ENCODE measurements at places on chromosomes 5 and 9. TPM values are rescaled to one million over a fixed set of nuclear protein-coding genes. Genes with fewer than 3 reads are reported as not detected.

DNA sequence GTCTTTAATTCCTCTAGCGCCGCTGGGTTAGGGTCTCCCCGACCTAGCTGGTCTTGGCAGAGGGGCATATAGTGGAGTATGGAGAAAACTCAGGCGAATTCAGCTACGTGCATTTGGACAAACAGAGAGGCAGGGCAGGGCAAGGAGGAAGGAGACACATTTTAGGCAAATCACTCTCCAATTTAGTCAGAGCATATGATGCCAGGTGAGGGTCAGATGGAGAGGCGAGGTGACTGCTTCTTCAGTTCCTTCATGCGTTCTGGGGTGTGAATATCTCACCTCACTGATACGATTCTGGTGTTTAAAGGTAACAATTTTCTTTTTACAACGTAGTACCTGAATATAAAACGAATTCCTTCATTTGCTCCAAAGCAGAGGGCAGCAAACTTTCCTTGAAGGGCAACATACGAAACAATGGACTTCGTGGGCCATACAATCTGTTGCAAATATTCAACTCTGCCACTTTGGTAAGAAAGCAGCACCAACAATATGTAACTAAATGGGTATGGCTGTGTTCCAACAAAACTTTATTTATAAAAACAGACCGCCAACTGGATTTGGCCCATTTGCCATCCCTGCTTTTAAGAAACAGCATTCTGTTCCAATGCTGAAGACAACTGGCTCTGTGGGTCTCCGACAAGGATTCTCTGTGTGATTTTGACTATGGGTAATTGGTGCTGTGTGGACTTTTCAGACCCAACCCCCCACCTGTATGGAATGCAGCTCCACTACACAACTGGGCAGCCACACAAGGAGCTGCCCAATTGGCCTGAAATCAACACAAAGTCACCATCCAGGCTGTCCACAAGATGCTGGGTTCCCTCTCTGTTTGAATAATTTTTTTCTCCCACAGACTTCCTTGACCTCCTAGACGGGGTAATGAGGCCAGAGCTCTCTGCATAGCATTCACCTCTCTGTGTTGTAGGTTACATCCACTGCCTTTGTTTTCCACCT lies 53.8 kb downstream of the RAPGEF1 start:
- H3K27me3 ChIP-seq = no peaks in the 10 kb centered on the region
- no peak overlapping the region for H3K27ac ChIP-seq
- no peak for DNase-seq
- no peak overlapping the region for H3K4me3 ChIP-seq

- H3K4me1 ChIP-seq = no peaks in the 10 kb centered on the region
- no peaks in the 10 kb centered on the region for H3K36me3 ChIP-seq
- DNase-seq = no peak
- no peak overlapping the region for H3K4me3 ChIP-seq
- no peak overlapping the region for H3K27ac ChIP-seq
These were observed 24.5 kb downstream of the CDC42SE2 start for GRCh38 chr5:131288328-131288727.

DNA sequence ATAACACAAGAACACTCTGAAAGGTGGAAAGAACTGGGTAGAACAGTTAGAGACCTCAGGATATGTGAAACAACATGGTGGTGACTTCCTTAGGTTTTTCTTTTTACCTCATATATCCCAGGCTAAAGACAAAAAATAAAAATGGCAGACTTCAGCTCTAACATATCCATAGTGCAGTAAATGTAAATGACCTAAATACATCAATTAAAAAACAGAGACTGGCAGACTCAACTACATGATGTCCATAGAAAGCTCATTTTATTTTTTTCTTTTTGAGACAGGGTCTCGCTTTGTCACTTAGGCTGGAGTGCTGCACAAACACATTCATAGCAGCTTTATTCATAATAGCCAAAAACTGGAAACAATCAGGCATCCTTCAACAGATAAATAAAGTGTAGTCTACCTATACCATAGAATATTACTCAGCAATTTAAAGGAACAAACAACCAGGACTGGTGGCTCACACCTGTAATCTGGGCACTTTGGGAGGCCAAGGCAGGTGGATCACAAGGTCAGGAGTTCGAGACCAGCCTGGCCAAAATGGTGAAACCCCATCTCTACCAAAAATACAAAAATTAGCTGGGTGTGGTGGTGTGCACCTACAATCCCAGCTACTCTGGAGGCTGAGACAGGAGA lies 4.8 kb downstream of the C5orf15 start:
- no peaks in the 10 kb centered on the region for H3K36me3 ChIP-seq
- H3K27me3 ChIP-seq = no peaks in the 10 kb centered on the region
- H3K4me1 ChIP-seq = peaks cover 23% of the 10 kb centered on the region

DNA sequence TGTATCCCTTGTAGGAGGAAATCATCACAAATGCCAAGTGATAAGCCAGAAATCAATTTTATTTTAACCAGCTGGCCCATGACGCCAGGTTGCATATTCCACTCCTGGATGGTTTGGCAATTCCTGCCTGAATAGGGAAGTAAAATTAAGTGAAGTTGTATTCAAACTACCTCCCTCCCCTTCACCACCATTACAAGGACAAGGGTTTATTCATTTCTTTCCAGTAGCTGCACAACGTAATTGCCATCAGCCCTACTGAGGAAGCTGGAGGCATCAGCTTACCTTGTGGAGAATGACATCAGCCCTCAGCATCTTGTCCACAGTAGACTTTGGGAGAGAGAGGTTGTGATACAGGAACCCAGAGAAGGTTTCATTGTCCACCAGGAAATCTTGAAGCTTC lies 66.6 kb downstream of the ABCA1 start:
- peaks cover 62% of the 10 kb centered on the region for H3K36me3 ChIP-seq
- H3K27me3 ChIP-seq = no peaks in the 10 kb centered on the region
- H3K4me3 ChIP-seq = no peak overlapping the region
- H3K4me1 ChIP-seq = peaks cover 68% of the 10 kb centered on the region
- peak overlapping the region; percentile 57 for H3K27ac ChIP-seq
- DNase-seq = no peak

GPRIN1 gene
- total RNA-seq = 0.61 TPM

DNA sequence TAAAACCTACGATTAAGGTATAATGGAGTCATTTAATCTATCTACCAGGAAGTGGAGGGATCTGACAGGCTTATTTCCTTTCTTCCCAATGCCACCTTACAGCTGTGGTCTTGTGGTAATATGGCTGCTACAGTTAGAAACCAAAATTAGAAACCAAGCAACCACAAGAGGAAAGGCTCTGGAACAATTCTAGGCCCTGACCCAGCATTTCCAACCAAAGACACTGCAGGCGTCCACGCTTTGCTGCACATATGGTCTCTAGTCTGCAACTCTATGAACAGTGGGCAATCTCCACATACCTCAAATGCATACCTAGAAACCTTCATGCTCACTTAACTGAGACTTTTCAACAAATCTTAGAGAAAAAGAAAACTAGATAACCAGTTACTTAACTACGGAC lies 339.1 kb downstream of the NFIB start:
- no peak for DNase-seq
- no peak overlapping the region for H3K27ac ChIP-seq
- H3K36me3 ChIP-seq = no peaks in the 10 kb centered on the region
- peaks cover 4% of the 10 kb centered on the region for H3K4me1 ChIP-seq

DNA sequence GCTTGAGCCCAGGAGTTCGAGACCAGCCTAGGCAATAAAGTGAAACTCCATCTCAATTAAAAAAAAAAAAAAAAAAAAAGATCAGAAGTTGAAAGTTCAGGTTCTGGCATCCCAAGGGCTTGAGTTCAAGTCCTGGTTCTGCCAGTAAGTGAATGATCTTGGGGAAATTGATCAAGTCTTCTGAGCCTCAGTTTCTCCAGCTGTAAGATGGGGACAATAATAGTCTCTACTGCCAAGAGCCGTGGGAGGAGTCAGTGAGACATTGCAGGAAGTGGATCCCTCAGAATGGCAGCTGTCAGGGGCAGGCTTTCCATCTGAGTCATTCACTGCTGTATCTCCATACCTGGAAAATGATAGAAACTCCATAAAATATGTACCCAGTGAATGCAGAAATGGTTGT lies 37.8 kb upstream of the FUBP3 start:
- no peak overlapping the region for H3K27ac ChIP-seq
- no peak overlapping the region for H3K4me3 ChIP-seq
- no peaks in the 10 kb centered on the region for H3K36me3 ChIP-seq
- H3K4me1 ChIP-seq = peaks cover 7% of the 10 kb centered on the region
- DNase-seq = no peak
- no peaks in the 10 kb centered on the region for H3K27me3 ChIP-seq

- no peak overlapping the region for H3K4me3 ChIP-seq
- no peaks in the 10 kb centered on the region for H3K36me3 ChIP-seq
- no peak for DNase-seq
- no peak overlapping the region for H3K27ac ChIP-seq
- no peaks in the 10 kb centered on the region for H3K27me3 ChIP-seq
- H3K4me1 ChIP-seq = no peaks in the 10 kb centered on the region
These were observed 29.2 kb upstream of the MSANTD3 start for GRCh38 chr9:100397529-100398266.

CDKN2B gene
- total RNA-seq = 5.2 TPM

EFNA5 gene
- total RNA-seq = 2.3 TPM

GRCh38 chr9:68708513-68708912 lies 3.5 kb downstream of the PIP5K1B start:
- H3K4me3 ChIP-seq = no peak overlapping the region
- H3K27me3 ChIP-seq = no peaks in the 10 kb centered on the region
- H3K4me1 ChIP-seq = peaks cover 9% of the 10 kb centered on the region
- no peak overlapping the region for H3K27ac ChIP-seq
- H3K36me3 ChIP-seq = no peaks in the 10 kb centered on the region
- DNase-seq = no peak

DNA sequence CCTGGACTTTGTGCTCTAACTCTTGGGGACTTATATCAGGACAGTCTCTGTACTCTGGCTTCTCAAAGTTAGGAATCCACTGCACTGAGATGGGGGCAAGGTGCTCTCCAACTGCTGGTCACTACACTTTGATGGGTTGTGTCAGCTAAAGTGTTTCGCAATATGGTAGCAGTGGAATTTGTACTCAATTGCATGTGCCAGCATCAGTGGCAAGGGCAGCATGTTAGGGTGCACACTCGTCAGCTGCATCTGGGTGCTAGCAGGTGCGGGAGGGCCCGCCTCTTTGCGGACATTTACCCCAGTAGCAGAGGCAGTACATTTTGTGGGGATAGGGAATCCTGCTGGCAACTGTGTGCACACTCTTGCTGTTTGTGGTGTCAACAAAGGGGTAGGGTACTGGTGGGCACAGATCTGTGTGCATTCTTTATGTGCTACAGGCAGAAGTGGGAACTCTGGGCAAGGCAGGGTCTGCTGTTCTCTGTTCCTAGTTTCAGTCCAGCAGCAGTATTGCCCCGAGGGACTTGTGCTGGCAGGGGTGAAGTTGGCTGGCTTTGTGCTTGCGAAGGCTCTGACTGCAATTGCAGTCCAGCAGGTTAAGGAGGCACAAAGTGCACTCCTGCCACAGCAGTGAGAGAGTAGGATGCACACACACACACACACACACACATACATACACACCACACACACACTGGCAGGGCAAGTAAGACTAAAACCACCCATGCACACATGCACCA lies 924.8 kb upstream of the CDH9 start:
- no peak overlapping the region for H3K27ac ChIP-seq
- H3K27me3 ChIP-seq = no peaks in the 10 kb centered on the region
- no peak overlapping the region for H3K4me3 ChIP-seq
- H3K4me1 ChIP-seq = no peaks in the 10 kb centered on the region

- no peak overlapping the region for H3K27ac ChIP-seq
- no peaks in the 10 kb centered on the region for H3K27me3 ChIP-seq
- DNase-seq = no peak
These were observed 38.9 kb downstream of the PAM start for GRCh38 chr5:102794047-102794446.

DNA sequence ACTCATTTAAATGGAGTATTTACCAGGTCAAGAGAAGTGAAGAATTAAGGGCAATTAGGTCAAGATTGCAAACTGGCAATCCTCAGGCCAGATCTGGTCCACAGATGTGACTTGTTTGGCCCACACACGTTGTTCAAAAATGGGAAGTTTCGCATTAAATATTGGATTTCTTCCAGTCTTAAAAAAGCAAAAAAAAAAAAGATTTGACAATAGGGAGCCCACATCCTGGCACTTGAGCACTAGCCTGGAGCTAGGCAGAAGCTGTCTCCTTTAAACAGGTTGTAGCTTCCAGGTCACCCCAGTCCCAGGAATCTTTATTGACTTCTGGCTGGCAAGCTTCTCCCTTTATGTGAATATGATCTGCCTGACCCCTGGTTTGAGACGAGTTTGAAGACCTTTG lies 520.4 kb downstream of the RAB3C start:
- H3K27me3 ChIP-seq = no peaks in the 10 kb centered on the region
- H3K36me3 ChIP-seq = no peaks in the 10 kb centered on the region
- H3K4me1 ChIP-seq = no peaks in the 10 kb centered on the region
- DNase-seq = no peak
- no peak overlapping the region for H3K4me3 ChIP-seq
- no peak overlapping the region for H3K27ac ChIP-seq

RBM27 gene
- 8.1 TPM for total RNA-seq

DNA sequence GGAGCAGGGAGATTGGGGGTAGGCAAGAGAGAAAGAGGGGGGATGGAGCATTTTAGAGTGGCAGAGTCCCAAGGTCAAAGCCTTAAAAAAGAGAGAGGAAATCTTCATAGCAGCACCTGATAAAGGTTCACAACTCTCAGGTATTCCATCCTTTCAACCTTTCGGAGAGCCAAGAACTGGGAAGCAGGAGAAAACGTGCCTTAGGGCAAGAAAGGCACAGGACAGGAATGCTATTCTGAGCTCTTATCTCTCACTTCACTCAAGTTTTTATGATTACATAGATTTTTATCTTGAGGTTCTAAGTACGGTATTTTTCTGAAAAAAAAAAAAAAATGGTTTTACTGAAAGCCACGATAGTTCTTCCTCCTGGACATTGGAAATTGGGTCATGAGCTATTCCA lies 34.5 kb upstream of the SMAD5 start:
- no peaks in the 10 kb centered on the region for H3K4me1 ChIP-seq
- no peaks in the 10 kb centered on the region for H3K27me3 ChIP-seq
- no peaks in the 10 kb centered on the region for H3K36me3 ChIP-seq
- no peak overlapping the region for H3K4me3 ChIP-seq
- no peak for DNase-seq

EQTN gene
- total RNA-seq = not detected
